ENCODE measurements at places on chromosomes 11 and 22.

DNA sequence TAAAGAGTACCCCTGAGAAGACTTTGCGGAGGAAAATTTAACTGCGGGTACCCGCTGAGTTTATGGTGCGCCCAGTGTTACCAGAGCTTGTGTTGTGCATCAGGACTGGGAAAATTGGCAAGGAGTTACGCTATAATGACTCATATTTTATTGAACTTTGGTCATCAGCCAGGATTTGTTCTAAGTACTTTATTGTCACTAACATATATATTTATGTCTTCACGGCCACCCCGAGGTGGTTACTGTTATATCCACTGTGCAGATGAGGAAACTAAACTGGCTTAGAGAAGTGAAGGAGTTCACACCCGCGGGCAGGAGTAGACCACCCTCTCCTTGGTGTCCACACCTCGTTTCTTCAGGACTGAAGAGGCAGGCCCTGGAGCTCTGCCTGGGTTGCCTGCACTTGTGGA is 667 bp downstream of the ACCS start:
- no peak for DNase-seq

- no peak for DNase-seq
These were observed 125.1 kb downstream of the WT1 start for GRCh38 chr11:32310214-32310601.

DNA sequence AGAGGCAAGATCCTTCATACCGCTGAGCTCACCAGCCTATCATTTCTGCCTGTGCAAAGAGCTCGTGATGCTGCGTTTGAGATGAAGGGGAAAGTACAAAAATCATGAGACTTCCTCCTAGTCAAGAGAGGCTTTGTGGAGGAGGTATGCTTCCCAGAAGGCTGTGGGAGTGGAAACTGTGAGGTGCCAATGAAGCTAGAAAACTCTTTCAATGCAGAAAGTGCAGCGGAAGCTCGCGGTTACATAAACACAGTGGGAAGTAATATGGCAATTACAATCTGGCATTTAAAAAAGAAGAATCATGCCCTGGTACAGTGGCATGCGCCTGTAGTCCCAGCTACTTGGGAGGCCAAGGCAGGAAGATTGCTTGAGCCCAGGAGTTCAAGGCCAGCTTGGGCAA is 134.8 kb downstream of the EHF start:
- no peak for DNase-seq

GRCh38 chr22:32571761-32572160 is 97.2 kb downstream of the FBXO7 start:
- DNase-seq: no peak

GRCh38 chr11:29119116-29119515 is 897.7 kb downstream of the KCNA4 start:
- DNase-seq: no peak

DNA sequence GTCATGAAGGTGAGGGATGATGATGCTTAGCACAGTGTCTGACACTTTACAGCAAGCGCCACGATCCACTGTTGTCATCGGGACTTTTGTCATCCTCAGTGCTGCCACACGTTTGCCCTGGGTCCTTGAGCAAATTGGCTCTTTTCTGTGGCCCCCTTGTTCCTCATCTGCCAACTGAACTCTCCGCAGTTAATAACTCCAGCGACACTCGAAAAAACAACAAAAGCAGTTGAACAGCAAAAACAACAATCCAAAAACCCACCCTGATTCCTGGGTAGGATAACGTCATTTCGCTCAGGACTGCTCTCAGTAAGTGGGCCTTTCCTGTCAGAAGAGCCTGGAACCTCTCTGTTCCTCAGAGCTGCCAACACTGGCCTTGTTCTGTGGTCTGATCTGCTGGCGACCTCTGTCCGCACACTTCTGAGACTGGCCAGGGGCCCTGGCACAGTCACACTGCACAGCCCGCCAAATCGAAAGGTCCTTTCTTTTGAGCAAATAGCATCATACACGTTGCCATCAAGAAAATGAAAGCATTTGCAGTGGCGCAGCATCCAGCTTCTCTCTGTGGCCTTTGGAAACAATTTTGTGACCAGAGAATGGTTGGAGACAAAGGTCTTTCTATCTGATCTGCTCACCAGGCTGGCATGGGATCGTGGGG is 79.9 kb upstream of the SYT13 start:
- DNase-seq: no peak

GRCh38 chr11:64661146-64661545 is 61.9 kb downstream of the NRXN2 start:
- DNase-seq: peak; percentile 51

GRCh38 chr11:73818846-73819245 is 31.2 kb downstream of the MRPL48 start:
- no peak for DNase-seq

GRCh38 chr11:118142809-118143208 is 9.8 kb downstream of the SCN4B start:
- no peak for DNase-seq

DNA sequence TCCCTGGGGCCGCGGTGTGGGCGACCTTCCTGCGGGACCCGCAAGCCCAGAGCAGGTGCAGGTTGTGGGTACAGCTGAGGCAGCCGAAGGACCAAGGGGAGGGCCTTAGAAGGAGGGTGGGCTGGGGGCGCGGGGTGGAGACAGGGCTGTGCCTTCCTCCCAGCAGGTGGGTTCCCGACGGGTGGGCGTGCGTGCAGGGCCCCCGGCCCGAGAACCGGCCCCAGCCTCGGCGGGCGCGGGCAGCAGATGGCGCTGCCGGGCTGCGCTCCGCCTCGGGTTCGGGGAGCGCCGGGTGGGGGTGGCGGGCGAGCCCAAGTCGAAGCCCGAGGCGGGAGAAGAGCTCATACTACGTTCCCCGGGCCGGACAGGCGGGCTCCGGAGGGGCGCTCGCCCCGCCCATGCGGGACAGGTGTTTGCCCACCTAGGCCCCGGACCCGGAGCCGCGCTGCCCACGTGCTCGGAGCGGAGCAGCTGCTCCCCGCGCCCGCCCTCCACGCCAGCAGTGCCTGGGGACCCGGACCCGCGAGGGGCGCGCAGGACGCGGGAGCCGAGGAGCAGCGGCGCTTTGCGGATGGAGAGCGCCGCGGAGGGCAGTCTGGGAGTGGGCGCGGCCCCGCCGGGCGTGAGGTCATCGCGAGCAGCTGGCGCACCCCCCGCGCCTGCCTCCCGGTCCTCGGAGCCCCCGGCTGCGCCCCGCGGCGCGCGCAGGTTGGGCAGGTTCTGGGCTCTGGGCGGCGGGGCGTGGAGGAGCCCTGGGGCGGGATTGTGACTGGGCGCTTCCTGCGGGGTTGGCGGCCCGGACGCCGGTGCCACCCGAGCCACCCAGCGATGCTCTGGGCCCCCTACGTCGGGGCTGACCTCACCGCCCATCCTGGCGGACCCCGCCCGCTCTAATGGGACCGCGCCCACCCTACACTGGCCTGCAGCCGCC is 25.3 kb downstream of the DUSP8 start:
- DNase-seq: no peak

GRCh38 chr11:17388609-17389210 is at the start of gene KCNJ11:
TSS of gene KCNJ11 (minus strand) at chr11:17388659. CDS start at chr11:17388091, 568 bp downstream.
- no peak for DNase-seq

DNA sequence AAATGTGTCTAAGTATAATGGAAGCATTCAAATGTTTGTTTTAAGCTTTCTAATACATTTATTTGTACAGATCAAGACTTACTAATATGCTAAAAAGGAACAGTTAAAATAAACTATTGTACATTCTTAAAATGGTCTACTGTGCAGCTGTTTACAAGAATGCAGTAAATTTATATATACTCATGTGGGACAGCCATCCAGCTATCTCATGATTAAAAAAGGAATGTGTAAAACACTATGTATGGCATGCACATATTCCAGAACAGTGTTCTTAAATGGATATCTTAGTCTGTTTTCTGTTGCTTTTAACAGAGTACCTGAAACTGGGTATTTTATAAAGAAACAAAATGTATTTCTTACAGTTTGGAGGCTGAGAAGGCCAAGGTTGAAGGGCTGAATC is 30.2 kb upstream of the CSTF3 start:
- no peak for DNase-seq

DNA sequence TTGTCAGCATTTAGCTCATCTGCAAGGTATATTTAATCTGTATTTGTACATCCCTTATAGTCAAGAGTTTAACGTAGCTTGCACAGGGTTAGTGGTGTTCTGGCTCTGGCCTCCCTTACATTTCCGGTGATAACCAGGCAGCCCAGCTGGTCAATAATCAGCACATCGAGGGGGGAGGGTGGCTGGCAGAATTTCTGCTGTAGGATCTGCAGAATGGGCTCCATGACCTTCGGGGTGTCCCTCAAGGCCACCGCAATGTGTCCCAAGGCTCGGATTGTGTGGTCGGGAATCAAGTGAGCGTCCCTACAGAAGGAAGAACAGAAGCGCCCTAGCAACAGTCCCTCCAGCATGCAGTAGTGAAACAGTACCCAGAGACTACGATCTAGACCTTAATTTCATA is 25.1 kb downstream of the SERPIND1 start:
- DNase-seq: no peak

- no peak for DNase-seq
These were observed 201.4 kb downstream of the ADAMTS15 start for GRCh38 chr11:130649801-130650200.

- no peak for DNase-seq
These were observed 181.9 kb upstream of the BDNF start for GRCh38 chr11:27882066-27882697.

DNA sequence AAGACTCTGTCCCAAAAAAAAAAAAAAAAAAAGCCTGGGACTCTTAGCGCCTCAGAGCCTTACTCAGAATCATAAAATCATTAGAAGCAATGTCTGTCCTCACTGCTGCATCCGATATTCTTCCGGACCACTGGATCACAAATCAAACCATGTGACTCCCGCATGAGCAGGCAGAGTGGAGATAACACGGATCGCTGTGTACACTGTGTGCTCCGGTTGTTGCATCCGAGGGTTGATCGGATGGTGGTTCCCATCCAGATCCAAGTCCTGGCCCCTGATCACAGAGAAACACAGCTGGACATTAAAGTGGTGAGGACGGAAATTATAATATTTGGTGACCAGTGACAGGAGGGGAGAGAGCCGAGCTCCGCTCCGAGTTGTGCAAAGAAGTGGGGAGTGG is 9.7 kb upstream of the TXNRD2 start:
- DNase-seq: no peak

DNA sequence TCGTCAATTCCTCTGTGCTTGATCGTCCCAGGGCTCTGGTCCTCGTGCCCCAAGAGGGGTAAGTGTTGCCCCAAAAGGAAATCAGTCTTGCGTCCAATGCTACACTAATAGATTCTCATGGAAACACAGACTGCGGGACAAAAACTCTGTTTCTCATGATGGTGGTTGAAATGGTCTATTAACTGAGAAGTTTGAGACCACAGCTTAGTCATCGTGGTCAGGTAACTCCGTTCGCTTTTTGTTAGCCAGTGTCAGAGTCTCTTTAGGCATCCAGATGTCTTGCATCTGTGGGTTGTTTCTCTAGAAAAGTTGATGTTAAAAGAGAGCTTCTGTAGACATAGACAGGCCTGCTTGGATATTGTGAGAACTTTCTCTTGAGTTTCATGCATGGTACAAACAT is 104.6 kb upstream of the SORL1-AS1 start:
- no peak for DNase-seq

GRCh38 chr11:111942829-111943228 is 5.7 kb downstream of the DIXDC1 start:
- no peak for DNase-seq

GRCh38 chr11:5196067-5196466 is 4.4 kb downstream of the OR51V1 start:
- DNase-seq: no peak

GRCh38 chr11:69130654-69131053 is 25.1 kb upstream of the SMIM38 start:
- no peak for DNase-seq

DNA sequence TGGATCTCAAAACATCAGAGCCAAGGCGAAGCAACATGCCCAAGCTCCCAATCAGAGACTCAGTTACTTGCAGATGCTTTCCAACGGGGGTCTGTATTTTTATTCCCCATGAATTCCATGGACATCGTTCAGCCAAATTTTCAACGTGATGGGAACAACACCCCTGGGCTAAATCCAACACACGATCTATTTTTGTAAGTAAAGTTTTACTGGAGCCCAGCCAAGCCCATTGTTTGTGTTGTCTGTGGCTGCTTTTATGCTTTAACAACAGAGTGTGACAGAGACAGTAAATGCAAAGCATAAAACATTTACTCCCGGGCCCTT is 33.7 kb downstream of the SLC5A1 start:
- DNase-seq: no peak

Data from thoracic aorta (tissue), 2 donors.